ENCODE measurements at places on chromosomes 13 and 19. TPM values are rescaled to one million over a fixed set of nuclear protein-coding genes. Genes with fewer than 3 reads are reported as not detected.

- ATAC-seq: peak; percentile 66
- no peak overlapping the region for H3K27ac ChIP-seq
- H3K4me3 ChIP-seq: peak overlapping the region; percentile 71
- H3K36me3 ChIP-seq: no peaks in the 10 kb centered on the region
Measured at GRCh38 chr19:48290771-48291488, 21.0 kb downstream of the ZNF114 start.

- H3K4me1 ChIP-seq: peaks cover 4% of the 10 kb centered on the region
- no peaks in the 10 kb centered on the region for H3K36me3 ChIP-seq
- no peak overlapping the region for H3K27ac ChIP-seq
- no peak overlapping the region for H3K4me3 ChIP-seq
- no peak for ATAC-seq
Measured at GRCh38 chr19:54030895-54031586, 32.7 kb downstream of the VSTM1 start.

- no peaks in the 10 kb centered on the region for H3K36me3 ChIP-seq
- no peak overlapping the region for H3K27ac ChIP-seq
- peak overlapping the region; percentile 34 for H3K4me3 ChIP-seq
- H3K4me1 ChIP-seq: peaks cover 11% of the 10 kb centered on the region
- ATAC-seq: no peak
Measured at GRCh38 chr19:48837687-48838086, 1.4 kb upstream of the HSD17B14 start.

DNA sequence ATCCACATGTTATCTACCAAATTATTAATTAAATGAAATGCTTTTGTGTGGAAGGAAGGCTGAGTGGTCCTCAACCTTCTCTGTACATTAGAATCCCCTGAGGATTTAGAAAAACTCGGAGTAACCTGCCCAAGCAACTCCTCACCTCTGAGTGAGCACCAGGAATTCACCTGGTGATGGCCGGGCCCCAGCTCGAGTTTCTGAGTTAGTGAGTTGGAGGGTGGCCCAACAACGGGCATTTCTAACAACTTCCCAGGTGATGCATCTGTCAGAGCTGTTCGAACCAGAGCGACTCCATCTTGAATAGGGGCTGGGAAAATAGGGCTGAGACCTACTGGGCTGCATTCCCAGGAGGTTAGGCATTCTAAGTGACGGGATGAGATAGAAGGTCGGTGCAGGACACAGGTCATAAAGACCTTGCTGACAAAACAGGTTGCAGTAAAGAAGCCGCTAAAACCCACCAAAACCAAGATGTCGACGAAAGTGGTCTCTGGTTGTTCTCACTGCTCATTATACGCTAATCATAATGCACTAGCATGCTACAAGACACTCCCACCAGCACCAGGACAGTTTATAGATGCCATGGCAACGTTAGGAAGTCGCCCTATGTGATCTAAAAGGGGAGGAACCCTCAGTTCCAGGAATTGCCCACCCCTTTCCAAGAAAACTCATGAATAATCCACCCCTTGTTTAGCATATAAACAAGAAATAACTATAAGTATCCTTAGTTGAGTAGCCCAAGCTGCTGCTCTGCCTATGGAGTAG lies 44.2 kb upstream of the SHISA2 start:
- no peak overlapping the region for H3K4me3 ChIP-seq
- no peak overlapping the region for H3K27ac ChIP-seq
- H3K27me3 ChIP-seq: peaks cover 25% of the 10 kb centered on the region
- no peaks in the 10 kb centered on the region for H3K36me3 ChIP-seq
- H3K4me1 ChIP-seq: no peaks in the 10 kb centered on the region

DNA sequence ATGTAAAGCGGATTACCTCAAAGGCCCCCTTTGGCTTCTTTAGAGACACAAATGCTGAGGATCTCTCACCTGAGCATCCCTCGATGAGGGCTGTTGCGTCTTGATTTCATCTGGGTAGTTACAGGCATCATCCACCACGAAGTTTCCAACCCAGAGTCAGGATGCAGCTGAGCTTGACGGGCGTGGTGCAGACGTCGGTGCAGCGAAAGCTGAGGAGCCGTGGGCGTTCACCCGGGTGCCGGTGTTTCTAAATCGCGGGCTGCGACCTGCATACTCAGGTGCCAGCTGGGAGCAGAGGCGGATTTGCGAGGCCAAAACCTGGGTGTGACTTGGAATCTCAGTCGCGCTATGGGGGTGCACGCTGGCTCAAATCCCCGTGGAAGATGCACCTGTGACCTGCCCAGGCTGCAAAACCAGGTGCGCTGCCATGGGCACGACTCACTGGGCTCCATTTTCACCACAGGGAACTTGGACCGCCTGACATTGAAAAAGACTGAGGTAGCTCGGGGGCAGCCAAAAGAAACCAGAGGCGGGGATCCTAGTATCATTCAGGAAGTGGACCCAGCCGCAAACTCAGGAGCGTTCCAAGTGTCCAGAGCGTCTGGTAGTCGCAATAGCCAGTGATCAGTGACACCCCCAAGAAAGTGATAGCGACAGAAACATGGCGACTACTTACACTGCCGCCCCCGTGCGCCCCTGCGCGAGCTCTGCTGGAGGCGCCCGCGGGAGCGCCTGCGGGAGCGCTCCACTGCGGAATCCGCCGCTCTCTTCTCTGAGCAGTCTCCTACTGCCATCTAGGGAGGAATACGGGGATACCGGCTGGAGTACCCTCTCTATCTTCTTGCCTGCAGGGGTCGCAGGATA lies 36.4 kb upstream of the IGFL4 start:
- no peak overlapping the region for H3K4me3 ChIP-seq
- peaks cover 6% of the 10 kb centered on the region for H3K4me1 ChIP-seq
- H3K27ac ChIP-seq: no peak overlapping the region

DNA sequence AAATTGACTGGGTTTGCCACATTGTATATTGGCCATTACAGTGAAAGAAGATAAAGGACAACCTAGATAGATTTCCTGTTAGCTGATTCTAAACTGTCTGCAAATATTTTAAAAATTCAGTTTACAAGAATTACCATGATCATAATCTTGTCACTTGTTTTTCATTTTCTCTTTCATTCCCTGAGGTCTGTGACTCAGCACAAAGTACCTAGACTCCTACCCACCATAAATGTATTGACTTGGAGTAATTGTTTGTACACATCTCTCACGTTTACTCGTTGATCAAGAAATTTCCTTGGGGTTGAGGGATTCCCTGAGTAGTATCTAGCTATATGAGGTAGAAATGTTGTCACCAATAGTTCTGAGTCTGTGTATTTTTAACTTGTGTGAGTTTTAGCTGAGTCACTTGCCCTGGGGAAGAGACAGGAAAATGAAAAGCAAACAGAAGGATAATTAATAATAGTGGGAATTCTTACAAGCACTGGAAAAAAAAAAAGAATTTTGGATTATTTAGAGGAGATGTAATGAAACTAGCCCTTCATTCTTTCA lies 299.2 kb upstream of the DACH1 start:
- no peak for ATAC-seq
- H3K4me3 ChIP-seq: no peak overlapping the region
- no peak overlapping the region for H3K27ac ChIP-seq

MAB21L1 gene
- not detected for total RNA-seq

- H3K27me3 ChIP-seq: no peaks in the 10 kb centered on the region
- H3K4me1 ChIP-seq: no peaks in the 10 kb centered on the region
- H3K4me3 ChIP-seq: no peak overlapping the region
- no peak for ATAC-seq
- no peak overlapping the region for H3K27ac ChIP-seq
- H3K36me3 ChIP-seq: no peaks in the 10 kb centered on the region
Measured at GRCh38 chr13:66036636-66037035, 1193.5 kb downstream of the PCDH9 start.

MPND gene
- 15.5 TPM for total RNA-seq

DNA sequence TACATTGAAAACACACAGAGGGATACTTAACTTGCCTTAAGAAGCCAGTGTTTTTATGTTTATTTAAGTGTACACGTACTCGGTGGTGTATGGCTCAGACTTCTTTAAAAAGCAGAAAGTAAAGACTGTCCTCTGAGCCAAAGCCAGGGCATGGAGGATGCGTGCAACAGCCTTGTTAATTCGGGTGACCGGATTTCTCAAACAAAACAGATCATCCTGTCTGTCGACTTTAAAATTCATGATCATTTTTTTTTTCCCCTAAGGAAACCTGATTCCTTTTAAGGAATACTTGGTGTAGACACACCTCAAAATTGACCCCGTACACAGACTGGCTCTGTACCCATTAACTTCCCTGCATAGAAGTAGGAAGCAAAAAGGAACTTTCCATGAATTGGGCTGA lies 124.7 kb upstream of the RNF113B start:
- peaks cover 30% of the 10 kb centered on the region for H3K27me3 ChIP-seq
- no peaks in the 10 kb centered on the region for H3K36me3 ChIP-seq
- no peak for ATAC-seq
- no peak overlapping the region for H3K4me3 ChIP-seq

SERPINE3 gene
- total RNA-seq: not detected

GAPDHS gene
- not detected for total RNA-seq

- peak overlapping the region; percentile 7 for H3K4me3 ChIP-seq
- H3K27ac ChIP-seq: peak overlapping the region; percentile 21
- H3K4me1 ChIP-seq: peaks cover 16% of the 10 kb centered on the region
- ATAC-seq: no peak
- no peaks in the 10 kb centered on the region for H3K27me3 ChIP-seq
- H3K36me3 ChIP-seq: no peaks in the 10 kb centered on the region
Measured at GRCh38 chr13:75802161-75802560, 166.0 kb downstream of the LMO7 start.

ITM2B gene
- total RNA-seq: 108 TPM

DNA sequence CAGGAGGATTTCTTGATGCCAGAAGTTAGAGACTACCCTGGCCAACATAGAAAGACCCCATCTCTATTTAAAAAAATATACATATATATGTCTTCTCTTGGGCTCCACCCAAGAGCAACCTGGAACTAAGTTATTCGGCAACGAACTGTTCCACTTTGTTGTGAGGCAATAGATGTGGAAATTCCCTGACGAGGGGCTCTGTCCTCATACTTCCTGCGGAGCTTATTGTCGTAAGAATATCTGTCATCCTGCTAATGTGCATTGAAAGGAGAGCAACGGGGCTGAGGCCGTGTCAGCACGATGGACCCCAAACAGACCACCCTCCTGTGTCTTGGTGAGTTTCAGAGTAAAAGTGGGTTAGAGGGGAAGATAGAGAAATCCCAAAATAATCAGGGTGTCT lies at the start of gene FCAR:
Gene FCAR (plus strand): TSS at position 246 of the 400 bp plus-strand sequence. CDS start 55 bp downstream, at position 301.
- H3K27ac ChIP-seq: no peak within 1 kb of the TSS
- H3K36me3 ChIP-seq: no peaks in the 10 kb centered on the region
- no peak for ATAC-seq

NLRP9 gene
- not detected for total RNA-seq

ZGLP1 gene
- 5.4 TPM for total RNA-seq

DNAAF3 gene
- total RNA-seq: 0.35 TPM

DNA sequence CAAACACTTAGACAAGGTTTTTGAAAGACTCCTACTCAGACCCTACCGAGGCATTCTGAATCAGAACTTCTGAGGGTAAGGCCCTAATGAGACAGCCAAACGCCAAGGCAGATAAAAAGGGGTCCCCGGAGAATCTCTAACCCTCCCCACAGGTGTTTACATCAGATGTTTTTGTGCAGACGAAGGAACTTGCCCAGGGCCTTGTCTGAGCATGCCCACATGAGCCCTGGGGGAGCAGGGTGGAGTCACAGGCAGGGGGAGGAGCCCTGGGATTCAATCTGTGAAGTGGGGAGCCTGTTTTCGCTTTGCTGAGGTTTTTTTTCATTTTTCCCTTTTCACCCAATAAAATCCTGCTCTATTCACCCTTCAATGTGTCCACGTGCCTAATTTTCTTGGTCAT lies 61.6 kb upstream of the MED4 start:
- ATAC-seq: peak; percentile 82
- no peaks in the 10 kb centered on the region for H3K36me3 ChIP-seq
- H3K27me3 ChIP-seq: no peaks in the 10 kb centered on the region
- H3K4me3 ChIP-seq: peak overlapping the region; percentile 66
- H3K4me1 ChIP-seq: peaks cover 48% of the 10 kb centered on the region
- peak overlapping the region; percentile 77 for H3K27ac ChIP-seq

- no peaks in the 10 kb centered on the region for H3K27me3 ChIP-seq
- peak within 1 kb of the TSS; percentile 83 for H3K4me3 ChIP-seq
- peak within 1 kb of the TSS; percentile 89 for H3K27ac ChIP-seq
- peaks cover 12% of the 10 kb centered on the region for H3K4me1 ChIP-seq
- no peaks in the 10 kb centered on the region for H3K36me3 ChIP-seq
Measured at GRCh38 chr19:7488736-7489353, at the start of gene PEX11G. TSS of gene PEX11G (minus strand) at chr19:7489035. CDS start at chr19:7489010, 25 bp downstream.
